ENCODE measurements at places on chromosomes 1 and 21.

DNA sequence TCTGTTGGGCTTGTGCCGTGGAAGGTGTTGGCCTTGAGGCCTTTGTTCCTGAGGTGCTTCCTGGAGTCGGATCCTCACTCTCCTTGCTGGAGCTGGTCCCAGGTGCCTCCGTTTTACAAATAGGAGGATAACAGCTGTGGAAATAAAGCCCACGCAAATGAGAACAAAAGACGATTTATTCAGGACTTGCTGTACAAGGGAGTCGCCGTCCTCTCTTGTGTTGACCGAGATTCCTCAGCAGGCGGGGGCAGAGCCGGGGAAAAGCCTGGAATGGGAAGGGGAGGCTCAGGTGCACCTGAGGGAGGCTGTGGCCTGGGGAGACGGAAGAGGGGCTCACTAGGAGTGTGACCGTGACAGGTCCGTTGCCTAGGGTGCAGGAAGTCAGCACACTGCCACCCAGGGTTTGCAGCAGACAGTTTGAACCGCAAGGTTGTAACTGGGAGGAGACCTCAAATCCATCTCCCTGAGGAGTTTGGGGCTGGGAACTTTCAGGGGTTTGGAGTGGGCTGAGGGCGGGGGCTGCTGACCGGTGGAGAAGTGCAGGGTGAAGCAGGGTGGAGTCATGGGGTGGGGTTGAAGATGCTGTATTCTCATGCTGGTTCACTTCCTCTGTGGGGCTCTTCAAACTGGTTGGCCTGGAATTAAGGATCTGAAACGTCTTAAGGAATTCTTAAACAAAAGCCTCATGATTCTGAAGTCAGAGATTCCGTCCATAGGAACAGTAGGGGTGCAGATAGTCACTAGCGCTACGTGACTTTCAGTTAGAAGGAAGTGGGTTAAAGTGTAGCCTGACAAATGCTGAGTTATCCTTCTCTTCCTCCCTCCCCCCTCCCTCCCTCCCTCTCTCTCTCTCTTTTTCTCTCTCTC is 2.6 kb upstream of the CSTB start:
- DNase-seq: no peak

GRCh38 chr1:148362626-148363438 is 120.3 kb downstream of the PPIAL4G start:
- DNase-seq: no peak

DNA sequence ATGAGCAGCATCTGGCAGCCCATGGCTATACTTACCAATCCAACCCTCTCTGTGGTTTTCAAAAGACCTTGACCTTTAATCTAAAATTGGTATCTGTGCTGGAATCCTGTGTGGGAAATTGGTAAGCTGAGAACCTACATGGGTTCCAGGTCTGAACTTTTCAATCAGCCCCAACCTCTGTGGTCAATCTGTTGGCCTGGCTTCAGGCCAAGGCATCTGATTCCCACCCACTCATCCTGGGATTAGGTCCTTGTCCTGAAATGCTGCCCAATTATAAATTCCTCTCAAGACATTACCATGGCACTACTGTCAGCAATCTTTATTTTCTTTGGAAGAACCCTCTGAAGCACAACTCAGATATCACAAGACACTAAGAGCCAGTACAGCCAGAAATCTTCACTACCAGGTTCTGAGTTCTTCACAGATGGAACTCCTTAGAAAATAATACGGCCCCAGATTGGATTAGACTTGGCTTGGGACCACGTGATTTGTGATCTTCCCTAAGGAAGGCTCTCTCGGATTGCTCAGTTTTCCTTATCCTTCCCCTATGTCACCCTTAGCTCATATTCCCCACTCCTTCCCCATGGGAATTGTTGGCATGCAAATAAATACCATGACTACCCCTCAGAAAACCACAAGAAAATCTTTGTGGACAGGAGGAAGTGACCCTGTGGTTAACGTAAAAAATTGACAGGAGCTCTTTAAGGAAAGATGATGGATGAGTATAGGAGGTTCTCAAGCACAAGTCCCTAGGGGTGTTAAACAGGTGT is 207.9 kb upstream of the ST6GALNAC5 start:
- no peak for DNase-seq

DNA sequence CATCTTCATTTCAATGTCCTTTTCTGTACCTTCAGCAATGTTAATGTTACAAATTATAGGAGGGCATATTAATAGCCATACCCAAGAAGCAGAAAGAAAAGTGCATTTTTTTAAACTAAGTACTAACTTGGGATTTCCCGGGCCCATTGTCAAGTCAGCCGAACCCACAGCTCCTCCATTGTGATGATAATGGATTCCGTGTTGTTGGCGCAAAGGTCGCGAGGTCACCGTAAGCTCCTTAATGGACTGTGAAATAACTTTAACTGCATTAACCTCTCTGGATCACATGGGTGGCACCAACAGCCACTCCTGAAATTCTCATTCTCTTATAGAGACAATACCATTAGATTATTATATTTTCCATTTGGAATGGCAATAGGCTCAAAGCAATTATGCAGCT is 250.6 kb upstream of the RRP15 start:
- DNase-seq: no peak

DNA sequence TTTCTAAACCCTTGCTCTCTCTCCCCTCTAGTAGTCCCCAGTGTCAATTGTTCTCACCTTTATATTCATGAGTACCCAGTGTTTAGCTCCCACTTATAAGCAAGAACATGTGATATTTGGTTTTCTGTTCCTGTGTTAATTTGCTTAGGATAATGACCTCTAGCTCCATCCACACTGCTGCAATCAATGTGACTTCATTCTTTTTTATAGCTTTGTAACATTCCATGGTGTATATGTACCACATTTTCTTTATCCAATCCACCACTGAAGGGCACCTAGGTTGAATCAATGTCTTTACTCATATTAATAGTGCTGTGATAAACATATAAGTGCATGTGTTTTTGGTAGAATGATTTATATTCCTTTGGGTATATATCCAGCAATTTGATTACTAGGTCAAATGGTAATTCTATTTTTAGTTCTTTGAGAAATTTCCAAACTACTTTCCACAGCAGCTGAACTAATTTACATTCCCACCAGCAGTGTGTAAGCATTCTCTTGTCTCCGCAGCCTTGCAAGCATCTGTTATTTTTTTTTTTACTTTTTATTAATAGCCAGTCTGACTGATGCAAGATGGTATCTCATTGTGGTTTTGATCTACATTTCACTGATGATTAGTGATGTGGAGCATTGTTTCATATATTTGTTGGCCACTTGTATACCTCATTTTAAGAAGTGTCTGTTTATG is 277.8 kb downstream of the LTN1 start:
- no peak for DNase-seq

DNA sequence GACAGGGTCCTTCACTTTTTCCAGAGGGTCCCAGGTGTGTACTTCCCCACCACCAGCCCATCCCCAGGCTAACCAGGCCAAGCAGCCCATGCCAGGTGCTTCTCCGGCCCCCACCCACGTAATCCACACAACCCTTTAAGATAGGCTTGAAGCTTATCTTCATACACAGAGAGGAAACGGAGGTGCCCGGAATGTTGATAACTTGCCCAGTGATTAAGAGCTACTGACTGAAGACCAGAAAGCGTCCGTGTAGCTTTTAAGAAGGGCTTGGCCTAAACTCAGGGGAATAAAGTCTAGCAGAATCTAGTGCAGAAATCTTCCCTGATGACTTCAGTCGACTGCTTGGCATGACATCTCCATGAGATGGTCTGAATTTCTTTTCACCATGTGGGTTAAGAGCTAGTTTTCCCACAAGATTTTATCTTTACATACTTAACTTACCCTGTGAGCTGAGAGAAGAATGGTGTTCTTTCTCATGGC is 138.7 kb downstream of the GALNT2 start:
- no peak for DNase-seq

DNA sequence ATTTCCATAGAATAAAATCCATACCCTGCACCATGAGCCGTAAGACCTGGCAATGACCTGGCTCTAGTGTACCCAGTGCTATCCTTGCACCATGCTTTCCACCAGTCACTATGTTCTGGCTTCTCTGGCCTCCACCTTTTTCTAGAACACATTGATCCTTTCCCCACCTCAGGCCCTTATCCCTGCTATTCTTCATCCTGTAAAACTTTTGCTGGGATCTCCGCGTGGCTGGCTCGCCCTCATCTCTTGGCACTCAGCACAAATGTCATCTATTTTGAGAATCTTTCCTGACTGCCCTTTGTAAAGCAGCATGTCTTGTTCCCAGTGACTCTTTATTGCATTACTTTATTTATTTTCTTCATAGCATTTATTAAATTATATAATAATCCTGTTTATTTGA is 169.8 kb upstream of the B3GALT2 start:
- DNase-seq: no peak

DNA sequence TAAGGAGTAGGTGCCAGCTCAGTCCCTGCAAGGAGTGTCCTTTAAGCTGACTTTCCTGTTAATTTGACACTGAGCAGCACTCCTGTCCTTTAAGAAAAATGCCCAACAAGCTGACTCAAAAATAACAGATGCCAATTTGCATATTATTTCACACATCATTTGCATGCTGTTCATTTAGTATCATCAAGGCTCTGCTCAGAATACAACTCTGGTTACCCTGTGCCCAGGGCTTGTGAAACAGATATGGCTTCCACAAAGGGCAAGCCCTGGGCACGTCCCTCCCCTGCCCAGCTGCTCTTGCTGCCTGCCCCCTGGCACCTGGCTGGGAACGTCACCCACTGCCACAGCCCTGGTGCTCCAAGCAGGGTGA is 10.3 kb downstream of the KCNN3 start:
- no peak for DNase-seq

DNA sequence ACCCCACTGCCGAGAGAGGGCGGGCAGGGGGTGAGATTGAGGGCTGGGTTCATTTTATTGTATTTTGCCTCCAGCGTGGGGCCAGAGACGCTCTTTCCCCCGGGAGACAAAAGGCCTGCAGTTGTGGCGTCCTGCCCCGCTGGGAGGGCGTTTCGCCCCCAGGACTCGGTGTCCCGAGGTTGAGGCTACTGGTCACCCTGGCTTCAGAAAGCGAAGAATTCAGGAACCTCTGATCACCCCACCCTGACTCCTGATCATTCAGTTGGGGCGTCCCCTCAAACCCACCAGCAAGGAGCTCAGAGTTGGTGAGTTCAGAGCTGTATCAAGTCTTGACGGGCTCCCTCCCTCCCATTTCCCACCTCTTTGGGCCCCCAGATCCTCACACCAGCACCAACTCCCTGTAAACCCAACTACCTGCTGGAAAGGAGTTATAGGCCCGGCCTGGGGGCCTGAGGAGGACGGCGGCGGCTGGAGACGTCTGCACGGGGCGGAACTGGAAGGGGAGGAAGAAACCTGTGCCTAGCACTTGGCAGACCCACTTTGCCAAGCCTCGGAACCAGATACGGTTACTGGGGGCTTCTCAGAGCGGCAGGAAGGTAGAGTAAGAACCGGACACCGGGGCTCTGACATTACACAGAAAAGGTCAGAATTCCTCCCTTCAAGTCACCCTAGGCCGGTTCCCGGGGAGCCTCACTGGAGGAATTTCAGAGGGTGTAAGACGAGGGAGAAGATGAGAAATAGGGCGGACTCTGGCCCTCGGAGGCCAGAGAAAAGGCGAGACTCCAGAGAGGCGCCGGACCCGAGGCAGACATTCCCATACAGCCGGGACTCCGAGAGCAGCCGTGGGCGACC is 761 bp upstream of the PAX7 start:
- no peak for DNase-seq

DNA sequence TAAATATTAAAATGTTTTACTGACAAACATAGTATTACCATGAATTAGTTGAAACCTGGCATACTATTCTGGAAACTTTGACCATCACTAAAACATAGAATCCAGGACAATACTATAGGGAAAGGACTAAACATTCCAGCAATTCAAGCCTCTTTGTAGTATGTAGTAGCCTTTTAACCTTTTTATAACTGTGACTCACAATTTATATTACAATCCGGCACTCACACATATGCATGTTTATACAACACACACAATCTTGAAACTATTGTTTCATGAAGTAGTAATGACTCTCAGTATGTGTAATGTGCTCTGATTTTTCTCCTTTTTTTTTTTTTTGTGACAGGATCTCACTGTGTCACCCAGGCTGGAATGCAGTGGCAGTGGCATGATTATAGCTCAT is 64.3 kb downstream of the ANKRD13C start:
- no peak for DNase-seq

DNA sequence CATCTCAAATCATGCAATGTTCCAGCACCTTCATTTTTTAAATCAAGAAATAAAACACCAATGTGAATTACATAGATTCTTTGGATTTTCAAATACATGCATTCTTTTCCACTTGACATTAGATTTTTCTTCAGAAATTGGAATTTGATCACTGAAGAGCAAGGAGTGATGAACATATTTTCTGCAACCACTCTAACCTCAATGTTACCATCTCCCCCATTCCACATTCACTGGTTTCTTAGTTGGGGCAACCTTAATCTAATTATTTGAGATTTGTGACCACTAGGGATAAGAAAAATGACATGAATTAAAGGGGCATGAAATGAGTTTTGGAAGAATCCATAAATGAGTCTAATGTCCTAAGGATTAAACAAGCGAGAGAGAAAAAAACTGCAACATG is 168.7 kb upstream of the NR5A2 start:
- DNase-seq: no peak
